ENCODE measurements at places on chromosomes 16 and 17.

GRCh38 chr16:72764015-72764654 lies 283.8 kb downstream of the ZFHX3 start:
- DNase-seq = no peak

DNA sequence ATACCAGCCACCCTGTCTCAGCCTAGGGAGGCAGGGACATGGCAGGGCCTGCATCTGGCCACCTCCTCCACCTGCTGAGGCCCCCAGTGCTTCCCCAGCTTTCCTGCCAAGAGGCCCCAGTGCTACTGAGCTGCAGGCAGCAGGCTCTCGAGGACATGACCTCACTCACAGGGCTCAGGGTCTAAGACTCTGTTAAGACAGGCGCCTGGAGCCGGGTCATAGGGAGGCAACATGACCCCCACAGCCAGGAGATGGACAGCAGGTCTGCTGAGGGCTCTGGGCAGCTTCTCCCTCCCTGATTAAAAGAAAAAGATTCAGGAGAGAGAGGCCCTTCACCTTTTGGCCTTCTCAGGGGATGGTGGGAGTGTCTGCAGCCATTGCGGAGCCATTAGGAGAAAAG lies 23.2 kb upstream of the FASN start:
- DNase-seq = no peak

- no peak for DNase-seq
These were observed 117.2 kb downstream of the SOCS1 start for GRCh38 chr16:11138769-11139325.

DNA sequence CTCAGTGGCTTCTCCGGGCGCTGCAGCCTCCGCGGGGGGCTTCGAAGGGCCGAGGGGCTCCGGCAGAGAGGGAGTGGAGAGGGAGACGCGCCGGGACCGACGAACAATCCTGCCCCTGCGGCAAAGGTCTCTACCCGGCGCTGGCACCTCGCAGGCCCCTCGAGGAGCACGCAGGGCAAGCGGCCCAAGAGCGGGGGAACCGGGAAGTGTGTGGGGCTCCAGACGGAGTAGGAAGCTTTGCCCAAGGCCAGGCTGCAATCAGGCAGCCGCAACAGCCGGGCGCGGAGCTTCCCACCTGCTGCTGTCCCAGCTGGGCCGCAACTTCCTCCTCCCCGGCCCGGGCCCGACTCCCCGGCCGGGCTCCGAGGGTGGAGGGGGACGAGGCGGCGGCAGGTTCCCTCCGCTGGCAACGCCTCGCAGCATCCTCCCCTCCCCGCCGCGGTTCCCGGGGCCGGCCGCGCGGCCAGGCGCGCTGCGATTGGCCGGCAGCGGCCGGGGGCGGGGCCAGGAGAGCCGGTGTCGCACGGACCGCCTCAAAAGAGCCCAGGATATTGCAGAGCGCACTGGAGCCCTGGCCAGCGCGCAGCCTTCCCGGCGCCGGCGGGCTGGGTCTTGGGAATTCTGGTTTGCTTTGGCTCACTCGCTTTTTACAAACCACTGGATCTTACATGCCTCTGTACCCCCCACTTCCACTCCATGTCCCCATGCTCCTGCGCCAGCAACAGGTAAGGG lies at the start of gene KCNJ2:
KCNJ2 (plus strand) TSS at position 556 of the 732 bp plus-strand sequence. CDS start 5,508 bp downstream, outside the sequence.
- peak; percentile 74 for DNase-seq

- DNase-seq = no peak
These were observed 71.3 kb downstream of the IRX5 start for GRCh38 chr16:55001931-55002330.

DNA sequence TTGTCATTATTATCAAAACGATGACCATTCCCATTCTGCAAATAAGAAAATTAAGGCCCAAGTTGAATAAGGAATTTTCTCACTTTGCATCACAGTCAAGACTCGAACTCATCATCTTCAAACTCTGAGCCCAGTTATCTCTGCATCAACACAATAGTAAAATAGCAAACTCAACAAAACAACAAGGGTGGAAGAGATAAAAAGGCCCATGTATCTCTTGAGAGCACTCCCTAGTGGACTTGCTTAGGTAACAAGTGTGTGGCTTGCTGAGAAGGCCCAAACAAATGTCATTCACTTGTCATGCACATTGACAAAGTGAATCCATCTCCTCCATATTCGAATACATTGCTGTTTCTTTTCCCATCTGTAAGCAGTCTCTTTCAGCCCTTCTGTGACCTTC lies 412.0 kb upstream of the MAF start:
- DNase-seq = no peak

- DNase-seq = no peak
These were observed 58.7 kb upstream of the LYRM9 start for GRCh38 chr17:27951872-27952271.

GRCh38 chr17:50663812-50664374 lies 29.2 kb downstream of the ABCC3 start:
- DNase-seq = no peak

GRCh38 chr17:49624896-49625295 lies 49.2 kb downstream of the NXPH3 start:
- no peak for DNase-seq

DNA sequence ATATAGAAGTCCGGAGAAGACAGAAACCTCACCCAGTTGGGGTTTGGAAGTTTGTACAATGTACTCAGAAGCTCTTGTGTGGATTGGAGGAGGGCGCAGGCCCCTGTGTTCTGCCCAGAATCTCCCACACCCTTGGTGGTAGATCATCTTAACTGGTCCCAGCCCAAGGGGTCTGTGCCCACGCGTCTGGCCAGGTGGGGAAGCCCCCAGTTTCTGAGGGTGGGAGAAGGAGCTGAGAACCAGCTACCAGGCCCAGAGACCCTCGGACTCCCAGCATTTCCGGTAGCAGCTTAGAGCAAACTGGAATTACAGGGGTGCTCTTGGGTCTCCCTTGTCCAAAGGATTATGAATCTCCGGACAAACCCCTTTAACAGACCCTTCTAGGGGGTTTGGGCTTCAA lies 2.3 kb upstream of the PPP1R9B start:
- DNase-seq = no peak

DNA sequence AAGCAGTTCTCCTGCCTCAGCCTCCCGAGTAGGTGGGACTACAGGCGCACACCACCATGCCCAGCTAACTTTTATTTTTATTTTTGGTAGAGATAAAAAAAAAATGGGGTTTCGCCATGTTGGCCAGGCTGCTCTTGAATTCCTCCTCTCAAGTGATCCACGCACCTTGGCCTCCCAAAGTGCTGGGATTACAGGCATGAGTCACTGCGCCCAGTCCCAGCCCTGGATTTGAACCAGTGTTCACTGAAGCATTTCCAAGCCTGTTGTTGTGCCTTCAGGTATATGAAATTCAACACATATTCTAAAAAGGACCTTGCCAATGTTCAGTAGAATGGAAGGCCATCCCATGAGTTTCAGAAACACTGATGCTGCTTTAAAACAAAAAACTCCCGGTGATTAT lies 165.3 kb downstream of the SLC39A11 start:
- DNase-seq = no peak

GRCh38 chr16:49085686-49086085 lies 196.0 kb downstream of the CBLN1 start:
- DNase-seq = no peak

DNA sequence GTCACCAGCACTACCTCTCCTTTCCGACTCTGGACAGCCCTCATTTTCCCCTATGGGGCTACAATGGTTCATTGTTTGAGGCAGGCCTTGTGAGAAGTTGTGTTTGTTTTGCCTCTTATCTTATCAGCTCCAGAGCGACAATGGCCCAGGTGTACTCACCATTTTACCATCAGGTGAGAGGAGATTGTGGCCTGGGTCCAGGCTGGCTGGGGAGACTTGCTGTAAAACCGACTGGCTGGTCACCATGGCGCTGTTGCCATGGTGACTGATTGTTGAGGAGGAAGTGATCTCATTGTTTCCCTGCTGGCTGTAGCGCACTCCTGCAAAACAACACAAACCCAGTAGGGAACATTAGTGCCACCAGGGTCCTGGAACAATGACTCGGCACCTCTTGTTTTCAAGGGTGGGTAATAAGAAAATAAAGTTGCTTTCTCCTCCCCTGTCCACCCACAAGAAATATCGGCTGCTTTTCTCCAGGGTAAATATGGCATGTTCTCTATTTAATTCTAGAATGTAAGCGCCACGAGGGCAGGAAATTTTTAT lies 34.4 kb downstream of the HNF1B start:
- DNase-seq = no peak

DNA sequence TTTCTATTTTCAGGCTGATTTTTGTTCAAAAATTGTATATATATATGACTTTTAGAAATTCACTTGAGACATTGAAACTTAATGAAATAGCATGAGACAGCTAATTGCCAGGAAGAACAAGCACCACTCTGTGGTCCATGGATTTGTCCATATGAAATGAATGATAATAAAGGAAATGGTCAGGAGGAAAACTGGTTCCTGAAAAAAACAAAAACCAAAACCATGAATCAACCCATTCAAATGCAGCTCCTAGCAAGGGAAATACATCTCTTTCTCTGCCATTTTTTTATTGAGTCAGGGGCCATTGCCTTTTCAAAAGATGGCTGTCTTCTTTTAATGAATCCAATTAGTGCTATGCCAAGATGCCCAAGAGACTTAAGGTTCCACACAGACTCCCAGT lies 230.7 kb downstream of the SLC39A11 start:
- DNase-seq = no peak

- DNase-seq = no peak
These were observed 20.6 kb downstream of the TTYH2 start for GRCh38 chr17:74233937-74234336.

DNA sequence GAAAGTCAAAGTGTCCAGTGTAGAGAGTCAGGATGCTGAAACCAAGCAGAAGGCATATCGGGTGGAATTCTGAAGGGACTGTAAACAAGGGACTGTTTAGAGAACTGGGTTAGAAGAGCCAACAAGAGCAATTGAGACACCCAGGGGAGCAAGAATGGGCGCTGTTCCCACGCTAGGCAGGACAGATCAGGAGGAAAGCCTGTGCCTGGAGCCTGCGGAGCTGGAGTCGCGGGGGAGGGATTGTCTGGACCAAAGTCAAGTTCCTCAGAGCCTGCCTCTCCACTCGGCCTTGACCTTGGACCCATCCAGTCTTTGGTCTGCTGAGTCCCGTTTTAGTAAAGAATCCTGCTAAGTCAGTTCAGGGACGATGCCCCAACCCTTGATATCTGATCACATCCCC lies 14.7 kb upstream of the KLHL36 start:
- no peak for DNase-seq

GRCh38 chr16:56241596-56241995 lies 50.3 kb downstream of the GNAO1 start:
- DNase-seq = no peak

DNA sequence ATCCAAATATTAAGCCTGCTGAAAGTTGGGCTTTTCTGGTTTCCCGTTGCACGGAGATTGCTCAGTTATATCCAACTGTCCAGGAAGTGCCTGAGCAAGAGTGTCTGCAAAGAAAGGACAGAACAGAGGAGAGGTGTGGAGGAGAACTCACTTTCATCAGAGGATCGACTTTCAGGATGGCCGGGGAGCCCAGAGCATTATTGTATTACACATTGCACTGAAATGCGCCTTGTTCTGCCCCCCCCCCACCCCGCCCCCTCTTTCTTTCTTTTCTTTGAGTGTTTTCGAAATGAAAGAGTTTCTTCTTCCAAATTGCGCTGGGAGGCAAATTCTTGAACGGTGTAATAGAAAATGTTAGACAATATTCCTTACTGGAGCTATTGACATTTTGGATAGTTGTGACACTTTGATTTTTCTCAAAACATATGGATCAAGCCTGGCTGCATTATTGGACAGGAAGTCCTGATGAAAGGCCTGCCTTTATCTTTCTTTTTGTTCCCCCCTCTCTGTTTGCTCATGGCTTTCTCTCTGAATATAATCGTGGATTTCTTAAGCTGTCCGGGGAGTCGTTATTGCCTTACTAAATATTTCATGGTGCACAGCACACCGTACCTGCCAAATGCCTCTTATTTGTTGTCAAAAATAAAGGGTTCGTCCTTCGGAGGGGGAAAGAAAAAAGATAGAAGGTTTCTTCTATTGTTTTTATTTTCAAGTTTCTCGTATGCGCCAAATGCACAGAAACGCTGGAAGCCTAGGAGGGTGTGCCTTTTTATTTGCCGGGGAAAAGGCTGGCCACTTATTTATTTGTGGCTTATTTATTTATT lies 110.8 kb downstream of the IRX3 start:
- DNase-seq = no peak

DNA sequence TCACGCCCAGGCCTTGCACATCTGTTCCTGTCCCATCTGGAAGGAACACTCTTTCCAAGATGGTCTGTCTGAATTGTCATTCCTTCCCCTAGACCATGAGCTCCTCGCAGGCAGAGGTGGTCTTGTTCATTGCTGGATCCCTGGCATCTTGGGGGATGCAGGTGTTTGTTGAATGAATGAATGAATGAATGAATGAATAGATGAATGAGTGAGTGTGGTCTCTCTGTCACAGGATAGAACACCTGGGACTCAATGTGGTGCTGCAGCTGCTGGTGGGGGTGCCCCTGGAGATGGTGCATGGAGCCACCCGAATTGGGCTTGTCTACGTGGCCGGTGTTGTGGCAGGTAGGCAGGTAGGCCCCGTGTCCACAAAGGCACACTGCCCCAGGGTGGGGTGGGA lies 32.2 kb downstream of the RHBDL3 start:
- no peak for DNase-seq

DNA sequence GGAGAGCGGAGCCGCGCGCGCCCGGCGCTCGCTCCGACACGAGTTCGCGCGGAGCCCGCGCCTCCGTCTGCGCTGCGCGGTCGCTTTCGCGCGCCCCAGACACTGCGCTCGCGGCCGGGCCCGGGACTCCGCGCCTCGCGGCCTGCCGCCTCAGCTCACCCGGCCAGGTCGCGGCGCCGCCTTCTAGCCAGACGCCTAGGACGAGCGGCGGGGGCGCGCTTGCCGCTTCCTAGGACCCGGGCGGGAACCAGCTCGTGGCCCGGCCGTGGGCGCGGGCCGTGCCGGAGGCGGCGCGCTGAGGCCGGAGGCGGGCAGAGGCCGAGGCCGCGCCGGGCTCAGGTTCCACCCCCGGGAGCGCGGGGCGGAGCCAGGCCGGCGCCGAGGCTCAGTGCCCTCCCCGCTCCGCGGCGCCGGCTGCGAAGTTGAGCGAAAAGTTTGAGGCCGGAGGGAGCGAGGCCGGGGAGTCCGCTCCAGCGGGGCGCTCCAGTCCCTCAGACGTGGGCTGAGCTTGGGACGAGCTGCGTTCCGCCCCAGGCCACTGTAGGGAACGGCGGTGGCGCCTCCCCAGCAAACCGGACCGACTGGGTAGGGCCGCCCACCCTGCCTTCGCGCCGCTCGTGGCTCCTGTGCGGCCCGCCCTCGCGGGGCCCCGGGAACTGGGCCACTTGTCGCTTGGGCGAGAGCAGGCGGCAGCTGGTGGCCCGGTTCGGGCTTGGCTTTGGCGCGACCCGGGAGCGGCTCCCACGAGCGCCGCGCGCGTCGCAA lies at the start of gene SPHK1:
SPHK1 (plus strand) TSS at position 388 of the 765 bp plus-strand sequence. CDS start 1,036 bp downstream, outside the sequence.
- DNase-seq = peak; percentile 84

- DNase-seq = no peak
These were observed 1.5 kb downstream of the NPLOC4 start for GRCh38 chr17:81635431-81635830.

- DNase-seq = no peak
These were observed 116.4 kb downstream of the SPAG9 start for GRCh38 chr17:51004249-51004648.

GRCh38 chr17:72788950-72789585 lies 303.4 kb downstream of the SLC39A11 start:
- no peak for DNase-seq
